Germinal center (tissue), 1 donor: ENCODE measurements at places on chromosomes 1 and 21.
A peak's percentile ranks its signal among the peaks of the same experiment; 100 is the strongest.

- DNase-seq, result no peak
Measured at GRCh38 chr1:146035048-146035423, 13.5 kb upstream of the HJV start.

DNA sequence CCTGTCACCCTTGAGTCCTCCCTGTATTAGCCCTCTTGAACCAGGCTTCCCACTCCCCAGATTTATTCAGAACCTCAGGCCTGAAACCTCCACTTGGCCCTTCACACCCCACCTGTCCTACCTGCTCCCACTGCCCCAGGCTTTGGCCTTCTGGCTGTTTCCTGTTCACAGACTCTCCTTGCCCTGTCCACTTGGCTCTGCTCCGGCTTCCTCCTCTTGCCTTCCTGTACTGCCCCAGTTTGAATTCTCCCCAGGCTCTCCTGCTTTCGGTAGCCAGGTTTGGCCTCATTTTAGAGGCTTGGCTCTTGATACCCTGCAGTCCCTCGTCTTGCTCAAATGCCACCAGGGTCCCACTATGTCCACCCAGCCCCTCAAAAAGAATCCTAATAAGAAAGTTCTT lies 385.2 kb downstream of the KCNH1 start:
- DNase-seq, result no peak

DNA sequence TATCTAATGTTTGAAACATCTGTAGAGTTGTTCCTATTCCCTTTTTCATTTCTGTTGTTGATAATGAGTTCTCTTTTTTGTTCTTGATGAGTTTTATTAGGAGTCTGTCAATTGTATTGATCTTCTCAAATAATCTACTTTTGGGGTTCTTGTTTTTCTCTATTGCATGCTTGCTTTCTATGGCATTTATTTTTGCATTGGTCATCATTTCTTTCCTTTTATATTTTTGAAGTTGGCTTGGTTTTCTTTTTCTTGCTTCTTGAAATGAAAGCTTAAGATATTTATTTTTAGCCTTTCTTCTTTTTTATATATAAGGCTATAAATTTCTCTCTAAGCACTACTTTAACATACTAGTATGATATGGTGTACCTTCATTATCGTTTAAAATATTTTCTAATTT lies 381.8 kb downstream of the NPHP4 start:
- DNase-seq, result no peak

- DNase-seq, result peak; percentile 8
Measured at GRCh38 chr1:89085781-89086180, 20.8 kb upstream of the GBP1 start.

GRCh38 chr1:65006806-65007205 lies 40.5 kb upstream of the JAK1 start:
- no peak for DNase-seq

DNA sequence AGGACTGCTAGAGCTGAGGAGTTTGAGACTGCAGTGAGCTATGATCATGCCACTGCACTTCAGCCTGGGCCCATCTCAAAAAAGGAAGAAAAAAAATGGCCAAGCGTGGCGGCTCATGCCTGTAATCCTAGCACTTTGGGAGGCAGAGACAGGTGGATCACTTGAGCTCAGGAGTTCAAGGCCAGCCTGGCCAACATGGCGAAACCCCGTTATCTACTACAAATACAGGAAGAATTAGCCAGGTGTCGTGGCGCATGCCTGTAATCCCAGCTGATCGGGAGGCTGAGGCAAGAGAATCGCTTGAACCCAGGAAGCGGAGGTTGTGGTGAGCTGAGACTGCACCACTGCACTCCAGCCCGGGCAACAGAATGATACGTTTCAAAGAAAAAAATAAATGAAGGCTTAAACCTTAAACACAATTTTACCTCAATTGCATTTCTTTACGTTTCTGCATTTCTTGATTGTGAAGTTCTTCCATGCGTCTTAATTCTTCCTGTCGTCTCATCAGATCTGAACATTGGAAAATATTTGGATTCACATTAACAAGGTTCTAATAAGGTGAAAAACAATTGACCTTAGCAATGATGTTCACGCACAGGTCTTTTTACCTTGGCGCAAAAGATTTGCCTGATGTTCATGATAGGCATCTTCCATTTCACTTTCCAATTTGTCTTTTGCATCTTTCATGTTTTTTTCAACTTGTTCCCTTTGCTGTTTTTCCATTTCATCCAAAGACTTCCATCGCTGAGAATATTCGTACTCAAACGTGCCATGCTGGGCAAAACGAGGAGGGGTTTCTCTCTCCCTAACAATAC lies 4.2 kb downstream of the SFPQ start:
- DNase-seq, result no peak

DNA sequence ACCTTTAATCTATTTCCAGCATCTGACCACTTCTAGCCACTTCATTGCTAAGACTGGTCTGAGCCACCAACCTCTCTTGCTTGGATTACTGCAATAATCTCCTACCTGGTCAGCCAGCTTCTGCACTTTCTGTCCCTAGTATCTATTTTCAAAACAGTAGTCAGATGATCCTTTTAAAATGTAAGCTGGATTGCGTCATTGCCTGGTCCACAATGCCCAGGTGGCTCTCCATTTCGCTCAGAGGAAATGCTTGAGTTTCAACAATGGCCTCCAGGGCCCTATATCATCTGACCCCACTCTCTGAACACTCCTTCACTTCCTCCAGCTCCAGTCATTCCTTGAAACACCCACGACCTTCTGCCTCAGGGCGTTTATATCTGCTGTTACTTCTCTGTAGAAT lies 2.3 kb downstream of the FYB2 start:
- no peak for DNase-seq

DNA sequence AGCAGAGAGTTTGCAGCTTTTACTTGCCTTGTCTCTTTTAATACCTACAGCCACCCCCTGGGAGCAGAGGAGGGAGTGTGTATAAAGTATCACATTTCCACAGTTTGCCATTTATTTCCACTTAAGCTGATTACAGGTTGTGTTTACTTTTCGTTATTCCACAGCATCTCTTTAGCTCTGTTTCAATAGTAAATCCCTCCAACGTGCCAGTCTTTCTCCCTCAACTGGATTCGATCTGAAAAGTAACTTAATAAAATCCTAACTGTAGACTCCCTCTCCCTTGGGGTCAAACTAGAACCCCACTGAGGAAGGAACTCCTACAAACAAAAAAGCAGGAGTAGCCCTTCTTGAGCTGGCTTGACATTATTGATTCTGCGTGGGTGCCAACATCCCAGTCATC lies 3.1 kb upstream of the FCGR2A start:
- no peak for DNase-seq

- DNase-seq, result peak; percentile 41
Measured at GRCh38 chr1:86703696-86704457, 499 bp upstream of the SH3GLB1 start.

DNA sequence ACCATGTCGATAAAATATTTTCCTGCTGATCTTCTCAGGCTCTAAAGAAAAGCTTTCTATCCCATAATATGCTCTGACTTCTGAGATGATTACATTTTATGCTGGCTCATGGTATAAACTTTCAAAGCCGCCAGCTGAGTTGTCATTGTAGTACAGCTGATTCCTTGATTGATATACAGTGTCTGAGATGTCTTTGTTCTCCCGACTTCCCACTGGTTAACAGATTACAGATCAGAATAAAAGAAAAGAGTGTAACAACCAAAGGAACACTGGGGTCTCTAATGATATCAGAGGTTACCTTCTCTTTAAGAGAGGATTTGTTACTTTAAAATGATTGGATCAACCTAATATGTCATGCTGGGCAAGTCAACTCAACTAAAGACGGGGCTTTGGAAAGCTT lies 485.4 kb upstream of the LRRC7 start:
- DNase-seq, result no peak

- no peak for DNase-seq
Measured at GRCh38 chr1:193355626-193356025, 169.2 kb upstream of the B3GALT2 start.

- no peak for DNase-seq
Measured at GRCh38 chr1:24699628-24700027, 45.6 kb upstream of the CLIC4 start.

DNA sequence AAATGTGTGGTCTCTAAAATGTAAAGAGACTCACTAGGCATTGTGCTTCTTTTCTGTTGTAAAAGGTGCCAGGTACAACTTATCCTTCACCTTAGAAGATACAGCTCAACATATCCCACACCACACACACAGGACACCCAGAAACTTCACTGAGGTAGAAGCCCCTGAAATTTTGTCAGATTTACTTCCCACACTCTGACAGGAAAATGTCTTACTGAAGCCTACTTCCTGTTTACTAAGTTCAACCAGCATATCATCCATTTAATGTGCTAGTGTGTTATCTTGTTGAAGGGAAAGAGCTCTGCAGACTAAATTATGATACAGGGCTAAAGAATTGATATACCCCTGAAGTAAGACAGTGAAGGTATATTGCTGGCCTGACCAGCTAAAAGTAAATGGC lies 39.9 kb upstream of the INSL5 start:
- peak; percentile 6 for DNase-seq

GRCh38 chr1:160410406-160411005 lies 10.1 kb downstream of the VANGL2 start:
- no peak for DNase-seq

DNA sequence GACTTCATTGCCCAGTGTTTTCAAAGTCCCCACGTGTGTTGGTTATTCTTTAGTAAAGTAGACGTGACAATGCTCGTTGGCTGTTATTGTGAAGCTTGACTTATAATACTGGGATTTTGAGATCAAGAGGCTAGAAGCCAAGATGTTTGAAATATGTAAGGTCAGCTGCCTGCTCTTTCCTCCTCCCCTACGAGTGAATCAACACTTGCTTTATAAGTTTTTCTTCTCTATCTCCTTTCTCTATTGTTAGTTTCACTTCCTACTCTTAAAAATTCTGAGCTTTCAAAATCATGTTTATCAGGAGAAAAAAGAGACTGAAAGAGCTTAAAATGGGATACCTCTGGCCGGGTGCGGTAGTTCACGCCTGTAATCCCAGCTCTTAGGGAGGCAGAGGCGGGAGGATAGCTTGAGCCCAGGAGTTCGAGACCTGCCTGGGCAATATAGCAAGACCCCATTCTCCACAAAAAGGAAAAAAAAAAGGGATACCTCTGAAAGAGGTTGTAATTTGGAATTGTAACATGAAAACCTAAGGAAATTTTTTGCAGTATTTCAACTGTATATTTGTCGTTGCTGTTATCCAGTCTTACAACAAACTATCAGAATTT lies 72.0 kb downstream of the EPB41 start:
- DNase-seq, result peak; percentile 10

- peak; percentile 42 for DNase-seq
Measured at GRCh38 chr1:6601923-6602668, 573 bp downstream of the KLHL21 start.

DNA sequence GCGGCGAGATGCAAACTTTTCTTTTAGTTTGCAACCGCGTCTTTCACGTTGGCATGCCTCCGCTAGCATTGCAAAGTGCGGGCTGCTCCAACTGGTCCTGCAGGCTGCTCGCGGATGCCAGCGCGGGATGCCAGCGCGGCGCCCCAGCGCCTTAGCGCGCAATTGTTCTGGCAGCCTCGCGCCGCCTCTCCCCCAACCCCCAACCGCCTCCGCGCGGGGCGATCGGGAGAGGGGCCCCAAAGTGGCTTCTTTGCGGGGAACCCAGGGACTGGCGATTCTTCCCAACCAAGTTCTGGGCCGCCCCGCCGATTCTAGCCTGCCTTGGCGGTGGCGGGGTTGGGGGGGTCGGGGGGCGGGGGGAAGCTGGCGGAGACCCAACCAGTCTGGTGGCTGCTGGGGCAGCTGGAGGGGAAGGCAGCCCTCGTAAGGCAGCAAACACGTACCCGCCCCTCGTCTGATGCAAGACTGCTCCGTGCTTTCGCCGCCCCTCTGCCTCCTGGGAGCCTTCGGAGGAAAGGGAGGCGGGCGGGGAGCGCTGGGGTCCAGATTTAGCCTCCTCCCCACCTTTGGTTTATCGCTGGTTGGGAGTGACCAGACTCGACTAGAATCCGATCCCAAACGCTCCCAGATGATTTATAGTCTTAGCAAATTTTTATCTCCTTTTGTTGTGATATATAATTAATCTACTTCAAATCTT lies 756 bp downstream of the PHGDH start:
- DNase-seq, result peak; percentile 60

DNA sequence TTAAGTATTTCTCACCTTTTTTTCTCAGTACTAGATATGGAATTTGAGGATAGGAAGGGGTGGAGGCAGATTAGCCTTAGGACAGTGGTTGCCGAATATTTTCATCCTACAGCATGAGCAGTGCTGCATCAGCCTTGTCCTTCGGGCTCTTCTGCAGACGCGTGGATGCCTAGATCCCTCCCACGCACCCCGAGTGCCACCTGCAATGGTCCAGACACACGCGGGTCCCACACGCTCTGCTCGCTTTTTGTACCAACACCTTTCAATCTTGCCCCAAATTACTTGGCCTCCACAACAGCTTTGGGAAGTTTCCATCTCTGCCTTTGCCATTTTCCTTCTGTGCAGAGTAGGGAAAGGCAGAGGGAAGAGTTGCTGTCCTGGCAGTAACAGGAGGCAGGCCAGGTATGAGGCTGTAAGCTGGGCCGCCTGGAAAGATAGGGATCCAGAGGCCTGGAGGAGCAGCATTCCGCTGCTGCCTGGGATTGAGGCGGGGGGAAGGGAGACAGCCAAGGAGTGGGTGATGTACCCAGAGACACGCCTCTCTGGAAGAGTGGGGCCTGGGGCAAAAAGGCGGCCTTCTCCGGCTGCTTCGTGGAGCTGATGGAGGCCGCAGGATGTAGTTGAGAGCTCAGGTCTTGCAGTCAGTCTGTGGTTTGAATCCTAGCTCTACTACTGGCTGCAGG lies 467.7 kb downstream of the KIF26B start:
- no peak for DNase-seq

GRCh38 chr21:41510500-41510899 lies 2.5 kb upstream of the TMPRSS2 start:
- DNase-seq, result no peak

DNA sequence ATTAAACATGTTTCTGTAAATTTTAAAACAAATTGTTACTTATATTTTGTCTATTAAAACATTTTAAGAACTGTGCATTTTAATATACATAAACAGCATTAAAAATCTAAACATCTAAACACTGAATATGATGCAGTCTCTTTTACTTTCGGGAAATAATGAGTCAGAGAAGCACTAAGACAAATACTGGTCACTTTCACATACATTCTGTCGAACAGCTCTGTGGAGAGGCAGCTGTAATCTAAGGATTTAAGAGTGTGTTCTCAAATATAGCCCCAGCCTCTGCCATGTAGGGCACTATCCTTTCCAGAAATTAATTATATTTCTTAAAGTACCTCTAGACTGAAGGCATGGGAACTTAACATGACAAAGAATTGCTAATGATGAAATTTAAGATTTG lies 89.6 kb upstream of the PTGFR start:
- no peak for DNase-seq

GRCh38 chr1:212257157-212257556 lies 28.1 kb upstream of the PPP2R5A start:
- no peak for DNase-seq

DNA sequence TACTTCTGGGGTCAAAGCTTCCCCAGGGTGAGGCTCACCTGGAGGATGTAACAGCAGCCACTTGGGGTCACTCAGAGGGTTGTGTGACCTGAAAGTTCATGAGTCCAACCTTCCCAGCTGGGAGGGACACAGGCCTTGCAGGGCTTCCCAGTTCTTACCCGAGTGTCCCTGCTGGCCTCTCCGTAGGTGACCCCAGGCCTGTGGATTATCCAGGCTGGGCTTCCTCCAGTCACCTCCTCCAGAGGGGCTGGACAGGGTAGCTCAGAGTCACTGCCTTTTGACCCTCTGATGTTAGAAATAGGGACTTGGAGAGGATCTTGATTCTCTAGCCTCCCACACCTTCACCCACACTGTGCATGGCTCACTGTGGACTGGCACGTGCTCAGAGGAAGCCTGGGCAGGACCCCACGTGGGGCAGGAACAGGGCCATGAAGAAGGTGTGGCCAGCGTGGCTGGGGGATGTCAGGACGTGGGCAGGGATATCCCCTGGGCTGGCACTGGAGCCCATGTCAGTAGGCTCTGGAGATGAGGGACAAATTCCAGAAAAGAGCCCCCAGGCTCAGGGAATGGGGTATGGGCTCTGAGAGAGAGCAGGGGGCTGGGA lies 131.8 kb downstream of the ACTL8 start:
- DNase-seq, result no peak
